ENCODE measurements at places on chromosomes 16 and 17. TPM values are rescaled to one million over a fixed set of nuclear protein-coding genes. Genes with fewer than 3 reads are reported as not detected.
A peak's percentile ranks its signal among the peaks of the same experiment; 100 is the strongest.

GRCh38 chr17:82065638-82066303 lies at the start of gene DUS1L:
TSS of gene DUS1L (minus strand) at chr17:82065804. CDS start at chr17:82065059, 745 bp downstream.
- no peak for DNase-seq

DNA sequence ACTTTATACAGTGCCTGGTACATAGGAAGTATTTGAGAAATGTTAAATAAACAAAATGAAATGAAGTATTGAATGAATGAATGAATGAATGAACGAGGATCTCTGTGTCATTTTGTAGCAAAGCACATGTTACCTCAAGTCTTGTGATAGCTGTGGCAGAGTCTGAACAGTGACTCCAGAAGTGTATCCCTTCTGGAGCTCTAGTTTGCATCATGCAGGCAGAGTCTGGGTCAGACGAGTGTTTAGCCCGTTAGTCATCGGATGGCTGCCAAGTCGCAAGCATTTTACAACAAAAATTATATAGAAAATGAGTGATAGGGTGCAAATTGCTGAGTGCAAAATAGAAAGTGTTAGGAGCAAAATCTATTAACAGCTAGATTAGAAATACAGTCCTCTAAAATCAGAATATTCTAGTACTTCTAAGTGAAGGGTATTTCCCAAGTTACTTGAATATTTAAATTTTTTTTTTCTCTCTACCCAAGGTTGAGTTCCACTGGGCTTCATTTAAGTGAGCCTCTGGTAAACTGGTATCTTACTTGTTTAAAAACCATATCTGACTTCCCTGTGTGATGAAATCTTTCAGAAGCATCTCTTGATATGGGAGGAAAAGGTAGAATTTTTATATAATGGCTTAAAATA lies 113.3 kb downstream of the FTO start:
- DNase-seq = no peak

DNA sequence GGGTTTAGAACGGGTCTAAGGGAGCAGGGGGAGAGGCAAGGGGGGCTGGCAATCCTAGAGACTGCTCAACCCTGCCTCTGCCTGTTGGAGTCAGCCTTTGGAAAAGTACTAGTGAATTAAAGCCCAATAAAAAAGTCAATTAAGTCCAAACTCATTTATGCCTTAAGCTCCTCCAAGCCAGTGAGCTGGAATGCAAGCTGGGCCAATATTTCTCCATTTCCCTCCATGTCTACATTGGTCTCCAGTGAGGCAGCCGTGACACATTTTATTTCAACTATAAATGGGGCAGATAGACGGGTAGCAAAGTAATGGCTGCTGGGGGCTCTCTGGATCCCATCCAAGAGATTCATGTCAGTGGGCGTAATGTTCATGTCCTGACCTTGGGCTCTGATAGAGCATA lies 144.0 kb downstream of the SPACA3 start:
- DNase-seq = no peak

DNA sequence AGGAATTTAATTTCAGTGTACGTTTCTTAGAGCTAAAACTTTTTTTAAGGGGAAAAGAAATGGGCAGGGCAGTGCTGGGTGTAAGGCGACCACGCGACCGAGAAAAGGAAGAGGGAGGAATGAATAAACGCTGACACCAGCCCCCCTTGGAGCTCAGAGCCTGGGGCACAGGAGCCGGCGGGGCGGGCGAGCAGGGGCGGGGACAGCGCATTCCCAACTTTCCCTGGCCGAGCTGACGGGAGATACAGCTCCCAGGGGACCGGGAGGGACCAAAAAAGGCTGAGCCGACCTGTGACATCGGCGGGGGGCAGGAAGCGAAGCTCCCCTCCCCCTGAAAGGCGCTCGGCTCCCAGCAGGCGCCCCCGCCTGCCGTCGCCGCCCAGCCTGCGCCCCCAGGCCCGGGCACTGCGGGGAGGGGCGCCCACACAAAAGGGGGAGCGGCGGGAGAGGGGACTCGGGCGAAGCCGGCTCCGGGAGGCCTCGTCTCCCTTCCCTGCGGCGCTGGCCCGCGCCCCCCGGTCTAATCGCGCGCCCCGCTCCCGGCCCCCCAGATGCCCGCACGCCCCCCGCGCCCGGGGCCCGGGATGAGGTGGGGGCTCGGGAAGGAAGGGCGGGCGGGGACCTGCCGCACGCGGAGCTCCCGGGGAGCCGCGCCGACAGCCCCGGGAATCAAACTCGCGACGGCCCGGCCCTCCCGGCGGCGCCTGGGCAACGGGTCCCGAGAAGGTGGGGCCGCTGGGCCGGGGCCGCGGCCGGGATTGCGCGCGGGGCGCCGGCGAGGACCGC lies 622 bp downstream of the CUEDC1 start:
- peak; percentile 91 for DNase-seq

Gene DOC2A
- 7.3 TPM for total RNA-seq

All from upper lobe of left lung (tissue), 6 donors.